ENCODE measurements at places on chromosomes 16 and 17.

DNA sequence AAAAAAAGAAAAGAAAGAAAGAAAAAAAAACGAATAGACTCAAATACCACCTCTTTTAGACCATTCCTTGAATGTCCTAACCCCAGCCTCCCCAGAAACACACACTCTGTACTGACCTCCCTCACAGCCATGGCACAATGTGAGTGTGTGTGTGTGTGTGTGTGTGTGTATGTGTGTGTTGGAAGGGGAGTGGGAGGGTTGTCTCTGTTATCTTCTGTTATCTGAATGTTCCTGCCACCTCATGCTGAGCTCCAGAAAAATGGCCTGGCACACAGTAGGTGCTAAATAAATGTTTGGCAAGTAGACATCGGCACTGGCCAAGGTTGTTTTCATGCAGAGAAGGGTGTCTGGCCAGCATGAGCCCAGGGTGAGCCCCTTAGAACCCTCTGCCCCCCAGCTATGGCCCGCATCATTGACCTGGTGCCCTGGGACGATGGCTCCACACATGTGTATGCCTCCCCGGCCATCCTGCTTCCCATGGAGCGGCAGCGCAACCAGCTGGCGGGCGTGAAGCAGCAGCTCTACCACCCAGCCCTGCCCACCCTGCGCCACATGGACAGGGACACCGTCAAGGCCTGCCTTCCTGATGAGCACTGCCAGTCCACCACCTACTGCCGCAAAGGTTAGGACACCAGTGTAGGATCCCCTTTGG lies 6.6 kb upstream of the CNGB1 start:
- DNase-seq: no peak

DNA sequence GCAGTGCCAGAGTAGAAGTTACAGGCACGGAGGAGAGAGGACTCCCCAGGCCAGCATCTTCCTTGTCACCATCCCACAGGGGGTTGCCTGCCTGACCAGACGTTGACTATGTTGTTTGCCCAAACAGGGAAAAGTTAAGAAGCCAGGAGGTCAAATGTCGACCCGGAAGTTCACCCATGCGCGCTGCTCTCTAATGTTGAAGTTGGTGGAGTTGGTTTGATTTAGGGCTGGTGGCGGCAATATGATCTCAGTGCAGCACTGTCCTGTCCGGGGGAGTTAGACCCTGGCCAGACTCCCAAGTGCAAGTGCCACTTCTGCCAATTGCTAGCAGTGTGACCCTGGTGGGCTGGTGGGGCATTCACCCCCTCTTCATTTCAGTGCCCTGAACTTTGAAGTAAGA lies 30.4 kb downstream of the RGS9 start:
- DNase-seq: no peak

DNA sequence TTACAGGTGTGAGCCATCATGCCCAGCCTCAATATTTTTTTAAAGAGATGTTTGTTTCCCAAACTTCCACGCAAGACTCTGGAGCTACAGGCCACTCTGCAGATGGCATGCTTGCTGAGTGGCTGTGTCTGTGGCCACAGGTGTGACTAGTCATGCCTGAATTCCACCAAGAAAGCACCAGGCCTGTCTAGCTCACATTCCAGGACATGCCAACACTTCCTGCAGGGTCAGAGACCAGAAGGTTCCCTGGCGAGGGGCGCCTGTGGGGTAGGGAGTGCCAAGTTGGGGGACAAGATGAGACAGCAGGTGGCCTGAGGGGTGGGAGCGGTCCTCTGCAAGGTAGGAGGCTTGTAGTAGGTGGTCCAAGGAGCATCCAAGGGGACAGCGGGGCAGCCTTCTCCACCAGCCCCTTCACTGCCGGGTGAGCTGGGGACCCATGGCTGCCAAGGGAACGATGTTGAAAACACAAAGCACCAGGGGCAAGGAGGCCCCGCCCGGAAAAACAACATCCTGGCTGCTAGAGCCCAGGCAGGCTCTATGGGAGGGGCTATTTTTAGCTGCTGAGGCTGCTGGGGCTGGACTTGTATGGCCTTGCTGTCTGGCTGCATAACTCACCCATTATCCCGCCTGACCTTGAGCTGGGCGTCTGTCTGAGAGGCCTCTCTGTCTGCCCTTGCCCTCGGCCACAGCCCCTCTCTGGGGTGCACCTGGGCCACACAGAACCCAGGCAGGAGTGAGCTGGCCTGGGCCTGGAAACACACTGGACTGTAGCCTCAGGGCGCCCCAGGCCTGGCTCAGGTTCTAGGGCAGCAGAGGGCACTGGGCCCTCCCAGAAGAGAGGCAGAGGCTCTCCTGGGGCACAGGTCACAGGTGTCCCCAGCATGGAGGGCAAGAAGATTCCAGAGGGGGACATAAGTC lies 5.7 kb downstream of the TRIM47 start:
- DNase-seq: no peak

DNA sequence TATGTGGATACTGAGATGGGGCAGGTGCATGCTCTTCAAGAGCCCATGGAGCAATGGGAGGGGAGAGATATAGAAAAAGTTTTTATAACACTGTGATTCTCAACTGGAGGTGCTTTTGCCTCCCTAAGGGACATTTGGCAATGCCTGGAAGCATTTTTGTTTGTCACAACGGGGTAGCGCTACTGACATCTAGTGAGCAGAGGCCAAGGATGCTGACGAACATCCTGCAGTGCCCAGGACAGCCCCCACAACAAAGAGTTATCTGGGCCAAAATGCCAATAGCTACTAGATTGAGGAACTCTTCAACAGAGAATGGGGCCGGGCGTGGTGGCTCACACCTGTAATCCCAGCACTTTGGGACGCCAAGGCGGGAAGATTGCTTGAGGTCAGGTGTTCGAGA lies 67.2 kb upstream of the CLEC3A start:
- no peak for DNase-seq

DNA sequence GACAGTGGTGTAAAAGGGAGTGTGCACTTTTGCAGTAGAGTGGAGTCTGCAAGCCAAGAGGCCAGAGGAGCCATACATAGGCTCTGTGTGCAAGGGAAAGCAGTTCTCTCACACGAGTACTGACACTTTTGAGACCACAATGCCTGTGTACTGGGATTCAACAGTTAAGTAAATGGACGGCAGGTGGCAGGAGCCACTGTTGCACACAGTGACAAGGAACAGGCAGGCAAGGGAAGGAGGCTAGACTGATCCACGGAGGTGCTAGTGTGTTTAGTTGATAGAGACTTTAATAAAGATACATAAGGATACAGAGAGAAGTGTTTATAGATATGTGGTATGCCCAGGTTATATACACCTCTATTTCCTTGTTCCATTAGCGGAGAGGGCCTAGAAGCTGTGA lies 67.0 kb downstream of the MPRIP start:
- no peak for DNase-seq

DNA sequence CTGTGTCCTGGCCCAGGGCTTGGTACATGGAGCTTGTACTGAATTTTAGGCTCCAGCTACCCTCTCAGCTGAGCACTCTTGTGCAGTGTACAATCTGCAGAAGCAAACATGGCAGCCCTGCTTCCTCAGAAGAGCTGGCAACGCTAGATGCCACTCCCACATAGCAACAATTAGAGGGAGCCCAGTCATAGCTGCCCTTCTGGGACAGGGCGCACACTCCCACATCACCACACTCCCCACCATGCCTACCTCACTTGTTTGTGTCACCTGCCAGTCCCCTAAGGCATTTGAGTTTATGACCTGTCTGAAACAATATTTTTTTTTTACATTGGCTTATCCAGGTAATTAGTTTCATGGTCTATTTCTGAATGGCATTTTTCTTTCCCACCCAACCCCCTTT lies 72.3 kb downstream of the C17orf67 start:
- DNase-seq: no peak

DNA sequence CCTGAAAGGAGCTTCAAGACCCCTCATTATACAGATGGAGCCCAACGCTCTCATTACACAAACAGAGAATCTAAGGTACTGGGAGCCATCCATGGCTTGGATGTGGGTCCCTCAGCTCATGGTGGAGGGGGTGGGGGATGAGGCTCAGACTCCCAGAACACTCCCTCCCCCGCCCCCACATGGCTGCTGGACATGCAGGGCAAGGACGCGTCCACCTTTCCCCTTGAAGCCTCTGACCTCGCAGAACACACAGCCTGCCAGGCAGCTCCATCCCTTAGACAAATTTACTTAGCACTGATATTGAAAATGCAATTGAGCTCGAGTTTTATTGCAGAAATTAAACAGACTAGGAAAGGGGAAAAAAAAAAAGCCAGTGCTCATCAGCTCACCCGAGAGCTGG lies 203.9 kb downstream of the ZNF423 start:
- no peak for DNase-seq

DNA sequence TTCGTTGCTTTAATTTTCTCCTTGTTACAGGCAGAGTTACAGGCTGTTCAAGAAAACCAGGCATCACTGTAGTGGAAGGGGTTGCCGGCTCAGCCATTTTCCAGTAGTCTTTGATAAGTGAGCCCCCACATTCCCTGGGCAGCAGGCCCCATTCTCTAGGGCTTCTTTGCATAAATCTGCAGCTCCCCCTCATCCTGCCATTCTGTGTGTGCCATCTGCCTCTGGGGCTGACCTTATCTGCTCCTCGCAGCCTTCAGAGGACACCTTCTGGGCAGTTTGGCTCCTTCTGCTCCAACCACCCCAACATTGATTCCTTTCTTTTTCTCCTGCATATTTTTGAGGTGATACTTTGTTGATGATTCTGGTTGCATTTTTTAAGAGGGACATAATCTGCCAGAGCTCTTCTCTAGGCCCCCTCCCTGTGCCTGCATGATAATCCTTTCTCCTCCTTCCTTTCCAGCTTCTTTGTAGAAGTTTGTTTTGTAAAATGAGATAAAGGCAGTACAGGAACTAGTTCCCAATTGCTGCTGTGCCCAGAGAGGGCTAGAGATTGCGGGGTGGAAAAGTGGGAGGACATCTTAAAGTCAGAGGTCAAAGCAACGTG lies 17.1 kb downstream of the RND2 start:
- DNase-seq: no peak

DNA sequence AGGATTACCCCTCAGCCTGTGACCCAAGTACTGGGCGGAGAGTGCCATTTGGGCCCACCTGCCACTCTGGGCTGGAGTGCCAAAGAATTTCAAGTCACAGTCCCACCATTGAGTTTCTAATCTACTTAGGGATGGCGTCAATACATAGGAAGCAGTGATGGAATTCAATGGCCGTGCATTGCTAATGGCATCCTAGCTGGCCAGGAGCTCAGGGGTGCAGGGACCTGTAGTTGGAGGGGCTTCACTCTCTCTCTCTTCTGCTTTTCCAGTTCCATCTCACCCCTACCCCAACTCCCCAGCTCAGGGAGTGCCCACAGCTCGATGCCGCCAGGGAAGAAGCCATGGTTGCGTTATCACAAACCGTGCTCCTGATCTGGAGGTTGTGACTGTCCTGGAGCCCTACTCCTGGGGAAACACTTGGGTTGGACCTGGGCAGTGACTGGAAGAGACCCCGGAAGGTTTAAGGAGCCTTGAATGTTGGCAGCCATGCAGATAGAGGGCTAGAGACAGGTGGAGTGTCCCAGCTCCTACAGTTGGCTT lies 2.4 kb downstream of the MMP15 start:
- DNase-seq: no peak

DNA sequence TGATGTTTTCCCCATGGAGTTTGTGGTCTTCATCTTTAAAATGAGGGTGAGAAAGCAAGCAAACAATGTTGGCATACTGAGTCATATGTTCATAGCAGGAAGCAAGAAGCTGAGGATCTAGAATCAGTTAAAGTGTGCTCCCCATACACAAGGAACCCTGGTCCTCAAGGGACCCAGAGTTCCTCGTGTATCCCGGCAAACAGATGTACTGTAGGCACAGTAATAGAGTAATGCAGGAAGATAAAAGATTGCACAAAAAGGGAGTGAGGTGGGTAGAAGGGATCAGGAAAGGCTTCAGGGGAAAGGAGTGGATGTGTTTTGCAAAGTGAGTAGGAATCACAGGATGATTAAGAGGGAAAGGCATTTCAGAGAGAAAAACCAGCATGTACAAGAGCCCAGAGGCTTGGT lies 412.3 kb upstream of the CDH11 start:
- no peak for DNase-seq

DNA sequence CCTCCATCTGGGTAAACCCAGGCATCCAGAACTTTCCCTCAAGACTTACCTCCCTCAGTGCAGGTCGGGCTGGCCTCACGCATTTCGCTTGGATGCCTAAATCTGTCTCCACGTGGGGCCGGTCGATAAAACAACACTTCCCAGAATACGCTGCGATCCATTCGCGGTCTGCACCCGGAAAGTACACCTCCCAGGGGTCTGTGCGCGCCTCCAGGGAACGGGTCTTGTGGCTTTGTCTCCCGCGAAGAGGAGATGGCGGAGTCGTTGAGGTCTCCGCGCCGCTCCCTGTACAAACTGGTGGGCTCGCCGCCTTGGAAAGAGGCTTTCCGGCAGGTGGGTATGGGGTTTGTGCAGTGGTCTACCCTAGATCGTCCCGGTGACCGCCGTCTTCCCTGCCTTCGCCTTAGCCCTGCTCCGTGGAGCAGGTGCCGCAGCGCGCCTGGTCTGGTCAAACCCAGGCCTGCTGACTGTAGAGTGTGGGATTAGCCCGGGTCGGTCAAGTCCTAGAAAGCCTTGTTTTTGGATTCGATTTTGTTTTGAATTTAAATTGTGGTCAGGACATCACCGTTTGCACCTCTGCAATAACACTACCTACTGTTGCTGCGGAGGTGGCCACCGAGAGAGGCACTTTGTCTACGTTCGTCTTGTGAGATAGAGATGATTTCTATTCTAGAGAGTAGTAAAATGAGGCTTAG lies at the start of gene RPAIN:
RPAIN (plus strand) TSS at position 224 of the 695 bp plus-strand sequence; CDS start at position 253, 29 bp downstream.
- peak; percentile 72 for DNase-seq

GRCh38 chr16:77227745-77228144 lies 28.5 kb downstream of the SYCE1L start:
- DNase-seq: no peak

- DNase-seq: no peak
Measured at GRCh38 chr17:3924512-3925350, 8.5 kb upstream of the P2RX1 start.

- no peak for DNase-seq
Measured at GRCh38 chr16:72112452-72112792, 18.8 kb downstream of the DHX38 start.

DNA sequence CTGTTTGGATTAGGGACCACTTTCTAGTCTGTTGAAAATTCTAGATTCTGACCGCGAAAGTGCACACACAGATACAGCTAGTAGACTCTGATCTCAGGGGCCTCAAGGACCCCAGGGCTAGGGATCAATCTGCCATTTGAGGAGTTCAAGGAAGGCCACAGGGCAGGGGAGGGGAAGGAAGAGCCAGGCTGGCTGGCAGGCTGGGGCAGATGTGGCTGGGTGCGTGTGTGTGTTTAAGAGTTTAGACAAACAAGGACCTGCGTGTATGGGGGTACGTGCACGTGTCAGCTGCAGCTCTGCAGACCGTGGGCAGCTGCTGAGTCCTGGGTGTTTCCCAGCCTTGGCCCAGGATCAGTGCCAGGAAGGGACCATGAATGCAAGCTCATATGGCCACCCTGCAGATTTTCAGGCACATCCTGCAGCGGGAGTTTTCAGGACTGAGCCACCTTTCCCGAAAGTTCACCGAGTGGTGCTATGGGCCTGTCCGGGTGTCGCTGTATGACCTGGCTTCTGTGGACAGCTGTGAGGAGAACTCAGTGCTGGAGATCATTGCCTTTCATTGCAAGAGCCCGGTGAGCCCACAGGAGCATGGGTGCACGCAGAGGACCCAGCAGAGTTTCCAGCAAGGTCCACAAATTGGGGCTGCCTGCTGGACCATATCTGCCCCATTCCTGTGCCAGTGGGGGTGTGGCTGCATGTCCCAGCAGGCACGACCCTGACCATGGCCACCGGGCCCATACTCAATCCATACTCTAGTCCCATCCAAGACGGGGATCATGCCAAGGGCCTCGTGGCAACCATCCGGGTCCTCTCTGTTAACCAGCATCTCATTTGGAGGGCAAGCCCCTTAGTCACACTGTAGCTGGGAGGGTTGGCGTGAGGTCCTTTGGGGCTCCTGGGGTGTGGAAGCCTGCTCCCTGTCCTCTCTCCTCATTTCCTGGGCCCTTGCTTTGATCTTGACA lies 10.6 kb downstream of the TRPV2 start:
- DNase-seq: no peak

Measured in GM18507 (cell line).